Activated naive CD8-positive, alpha-beta T cell treated with anti-CD3 and anti-CD28 coated beads for 36 hours (primary cell): ENCODE measurements at places on chromosomes 6 and 20. TPM values are rescaled to one million over a fixed set of nuclear protein-coding genes. Genes with fewer than 3 reads are reported as not detected.

Gene HLA-DMB
- total RNA-seq = 6.1 TPM

Gene RPS10
- 2,216 TPM for total RNA-seq

Gene GDAP1L1
- not detected for total RNA-seq

Gene CCN2
- total RNA-seq = not detected

Gene WFDC5
- total RNA-seq = not detected

Gene APOBEC2
- not detected for total RNA-seq

Gene NRN1
- 10.2 TPM for total RNA-seq
